ENCODE measurements at places on chromosomes 5 and 9.

DNA sequence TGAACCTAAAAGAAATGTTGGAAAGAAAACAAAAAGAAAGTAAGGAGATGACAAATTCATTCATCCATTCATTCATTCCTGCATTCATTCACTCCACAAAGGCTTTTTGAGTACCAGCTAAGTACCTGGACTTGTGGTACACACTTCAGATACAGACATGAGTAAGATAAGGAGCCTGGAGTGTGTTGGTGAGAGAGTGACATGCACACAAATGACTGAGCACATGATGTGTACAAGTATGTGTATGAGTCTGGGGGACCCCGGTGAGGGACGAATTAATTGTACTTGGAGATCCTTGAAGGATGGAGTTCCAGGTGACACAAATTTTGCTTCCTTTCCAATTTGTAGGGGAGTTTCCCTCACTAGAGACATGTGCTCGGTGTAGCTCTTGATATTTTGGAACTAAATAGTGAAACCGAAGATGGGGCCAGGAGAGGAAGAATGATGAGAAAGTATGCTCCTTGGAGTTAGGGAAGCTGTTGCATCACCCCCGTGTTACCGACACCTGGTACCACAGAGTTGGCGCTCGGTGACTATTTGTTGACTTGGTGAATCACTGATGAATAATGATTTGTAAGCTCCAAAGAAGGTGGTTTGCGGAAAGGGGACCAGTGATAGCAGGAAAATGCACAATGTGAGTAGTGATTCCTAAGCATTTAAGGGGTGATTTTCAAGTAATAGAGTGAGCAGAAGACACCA lies 509.8 kb downstream of the CCDC171 start:
- no peak for DNase-seq

GRCh38 chr9:92463984-92464383 lies 18.3 kb downstream of the ASPN start:
- DNase-seq = no peak

GRCh38 chr5:167616043-167616890 lies 675.2 kb upstream of the WWC1 start:
- DNase-seq = no peak

DNA sequence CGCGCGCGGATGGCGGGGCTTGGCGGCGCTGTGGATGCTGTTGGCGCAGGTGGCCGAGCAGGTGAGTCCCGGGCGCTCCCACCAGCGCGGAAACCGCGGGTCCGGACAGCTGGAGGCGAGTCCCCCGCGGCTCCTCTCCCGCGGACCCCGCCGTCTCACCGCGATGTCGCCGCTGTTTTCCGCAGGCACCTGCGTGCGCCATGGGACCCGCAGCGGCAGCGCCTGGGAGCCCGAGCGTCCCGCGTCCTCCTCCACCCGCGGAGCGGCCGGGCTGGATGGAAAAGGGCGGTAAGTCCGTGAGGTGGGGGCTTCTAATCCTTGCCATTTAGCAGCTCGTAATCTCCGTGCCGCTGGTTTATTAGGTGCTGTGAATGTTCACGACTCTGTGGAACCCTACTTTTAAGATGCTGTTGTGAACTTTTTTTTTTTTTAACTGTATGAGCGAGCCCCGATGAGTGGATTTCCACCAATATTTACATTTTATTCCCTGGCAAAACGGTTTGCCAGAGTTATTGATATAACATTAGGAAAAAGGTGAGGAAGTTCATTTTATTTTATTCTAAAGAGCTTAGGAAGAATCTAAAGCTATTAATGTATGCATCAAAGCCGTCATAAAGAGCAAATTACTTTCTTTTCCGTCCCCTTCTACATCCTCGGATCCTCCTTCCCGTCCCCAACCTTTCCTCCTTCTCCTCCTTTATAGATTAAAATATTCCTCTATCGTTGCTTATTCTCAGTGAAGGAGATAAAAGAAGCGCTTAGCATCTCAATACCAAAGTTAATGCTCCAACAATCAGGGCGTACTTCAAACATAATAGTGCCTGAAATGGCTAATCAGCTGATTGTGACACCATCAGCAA lies 579 bp downstream of the ADAMTS16 start:
- DNase-seq = no peak

GRCh38 chr5:118303296-118303695 lies 685.1 kb downstream of the DTWD2 start:
- no peak for DNase-seq

DNA sequence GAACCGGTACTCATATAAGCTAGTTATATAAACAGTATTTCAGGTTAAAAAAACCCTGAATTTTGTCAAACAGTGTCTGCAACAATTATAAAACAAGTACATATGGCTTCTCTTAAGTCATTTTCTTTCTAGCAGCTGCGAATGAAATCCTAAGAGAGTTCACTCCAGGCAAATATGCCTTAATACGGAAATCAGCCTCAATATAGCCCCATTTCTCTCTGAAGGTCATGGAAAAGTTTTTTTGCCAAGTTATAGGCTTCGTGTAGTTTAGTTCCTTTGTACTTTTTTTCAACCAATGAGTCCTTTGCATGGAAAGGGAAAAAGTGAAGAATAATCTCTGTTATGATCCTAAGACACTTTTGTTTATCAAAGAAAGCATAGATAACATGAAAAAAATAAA lies 848.0 kb upstream of the ACO1 start:
- no peak for DNase-seq

DNA sequence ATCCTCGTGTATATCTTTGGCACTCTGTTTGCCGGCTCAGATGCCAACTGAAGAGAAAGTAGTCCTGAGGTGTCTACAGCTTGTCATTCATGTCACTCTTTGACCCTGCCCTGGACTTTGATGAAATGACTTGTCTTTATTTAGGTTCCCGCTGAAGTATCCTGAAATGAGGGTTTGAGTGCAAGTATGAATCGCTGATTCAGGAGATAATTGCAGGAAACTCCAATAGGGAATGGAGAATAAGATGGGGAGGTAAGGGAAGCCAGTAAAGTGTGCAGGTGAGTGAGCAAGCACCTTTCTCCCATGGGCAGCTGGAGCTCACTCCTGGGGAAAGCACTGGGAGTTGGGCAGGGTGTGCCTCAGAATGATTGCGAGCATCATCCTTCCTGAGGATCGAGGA lies 50.3 kb upstream of the ZFR start:
- no peak for DNase-seq

GRCh38 chr9:97830884-97831829 lies 21.9 kb upstream of the FOXE1 start:
- DNase-seq = no peak

DNA sequence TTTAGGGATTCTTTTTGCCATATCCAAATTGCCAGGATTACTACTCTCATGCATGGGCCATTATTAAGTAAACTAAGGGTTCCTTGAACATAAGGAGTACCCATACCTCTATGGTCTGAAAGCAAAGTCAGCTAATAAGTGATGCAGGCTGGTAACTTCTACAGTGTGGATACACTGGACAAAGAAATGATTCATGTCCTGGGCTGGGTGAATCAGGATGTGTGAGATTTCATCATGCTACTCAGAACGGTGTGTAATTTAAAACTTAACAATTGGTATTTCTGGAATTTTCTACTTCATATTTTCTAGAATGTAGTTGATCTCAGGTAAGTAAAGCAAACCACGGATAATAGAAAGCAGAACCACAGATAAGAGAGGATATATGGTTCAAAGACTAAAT lies 428.8 kb downstream of the CHSY3 start:
- DNase-seq = no peak

DNA sequence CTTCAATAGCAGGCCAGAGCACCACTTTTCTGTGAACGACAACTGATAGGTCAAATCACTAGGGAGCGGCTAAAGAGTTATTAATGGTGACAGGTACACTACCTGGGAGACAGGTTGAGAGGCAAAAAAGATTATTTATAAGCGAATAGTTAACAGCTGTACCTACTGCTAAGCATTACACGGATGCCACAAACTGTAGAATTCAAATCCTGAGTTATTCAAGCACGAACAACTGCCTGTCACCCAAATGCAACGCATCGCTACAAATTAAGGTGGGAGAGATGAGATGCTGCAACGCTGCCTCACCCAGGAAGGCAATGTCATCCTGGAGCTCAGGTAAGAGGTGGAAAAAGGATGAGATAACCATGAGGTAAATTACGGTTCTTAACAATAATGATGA lies 342.9 kb downstream of the BNC2 start:
- no peak for DNase-seq

DNA sequence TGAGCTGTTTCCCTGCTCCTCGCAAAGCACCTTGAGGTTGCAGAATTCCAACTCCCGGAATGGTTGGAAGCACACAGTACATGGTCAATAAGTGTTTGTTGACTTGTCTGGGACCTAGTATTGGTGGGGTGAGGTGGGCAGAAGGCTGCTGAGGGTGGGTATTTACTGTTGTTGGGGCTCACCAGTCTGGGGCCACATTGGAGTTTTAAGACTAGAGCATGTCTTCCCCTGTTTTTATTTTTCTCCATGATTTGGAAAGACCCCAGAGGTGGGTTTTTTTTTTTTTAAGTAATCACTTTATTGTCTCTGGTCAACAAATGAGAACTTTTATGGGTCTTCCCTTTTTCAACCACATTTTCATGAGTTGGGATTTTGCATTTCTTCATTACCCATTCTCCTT lies 55.1 kb downstream of the IRF1 start:
- DNase-seq = no peak

- DNase-seq = peak; percentile 50
Measured at GRCh38 chr5:111742177-111742994, 14.6 kb downstream of the NREP start.

DNA sequence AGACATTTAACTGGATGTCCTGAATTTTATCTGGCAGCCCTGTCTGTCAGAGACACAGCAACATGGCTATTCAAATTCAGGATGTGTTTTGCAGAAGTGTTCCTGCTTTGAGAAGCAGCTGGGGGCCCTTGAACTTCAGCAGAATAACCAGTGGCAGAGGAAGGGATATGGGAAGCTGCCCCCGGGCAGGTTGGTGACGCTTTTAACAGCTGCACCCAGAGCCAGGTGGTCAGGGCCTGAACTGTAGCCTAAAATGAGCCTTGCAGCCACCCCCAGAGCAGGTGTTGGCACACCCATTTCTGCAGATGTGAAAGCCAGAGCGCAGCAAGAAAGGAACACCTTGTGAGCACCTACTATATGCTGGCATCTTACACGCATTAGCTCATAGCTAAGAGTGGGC lies 128.7 kb upstream of the BOD1 start:
- no peak for DNase-seq

DNA sequence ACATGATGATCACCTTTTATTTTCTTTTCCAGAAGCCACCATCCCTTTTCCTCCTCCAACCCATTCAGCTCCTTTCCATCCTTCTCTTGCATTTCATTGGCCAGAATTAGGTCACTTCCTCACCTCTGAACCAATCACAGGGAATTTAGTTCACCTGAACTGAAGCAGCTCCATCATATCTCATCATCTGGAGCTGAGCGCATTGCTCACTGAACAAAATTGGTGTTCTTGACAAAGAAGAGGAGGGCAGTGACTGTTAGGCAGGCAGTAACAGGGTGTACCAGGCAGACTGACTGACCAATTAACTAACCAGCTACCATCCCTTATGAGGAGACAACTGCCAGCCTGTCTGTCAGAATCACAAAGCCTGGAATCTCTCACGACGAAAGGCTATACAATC lies 1.8 kb upstream of the ZNF354A start:
- DNase-seq = no peak

- DNase-seq = no peak
Measured at GRCh38 chr5:88269222-88269771, 652 bp upstream of the TMEM161B start.

GRCh38 chr5:173772384-173773059 lies 115.6 kb upstream of the CPEB4 start:
- DNase-seq = no peak

DNA sequence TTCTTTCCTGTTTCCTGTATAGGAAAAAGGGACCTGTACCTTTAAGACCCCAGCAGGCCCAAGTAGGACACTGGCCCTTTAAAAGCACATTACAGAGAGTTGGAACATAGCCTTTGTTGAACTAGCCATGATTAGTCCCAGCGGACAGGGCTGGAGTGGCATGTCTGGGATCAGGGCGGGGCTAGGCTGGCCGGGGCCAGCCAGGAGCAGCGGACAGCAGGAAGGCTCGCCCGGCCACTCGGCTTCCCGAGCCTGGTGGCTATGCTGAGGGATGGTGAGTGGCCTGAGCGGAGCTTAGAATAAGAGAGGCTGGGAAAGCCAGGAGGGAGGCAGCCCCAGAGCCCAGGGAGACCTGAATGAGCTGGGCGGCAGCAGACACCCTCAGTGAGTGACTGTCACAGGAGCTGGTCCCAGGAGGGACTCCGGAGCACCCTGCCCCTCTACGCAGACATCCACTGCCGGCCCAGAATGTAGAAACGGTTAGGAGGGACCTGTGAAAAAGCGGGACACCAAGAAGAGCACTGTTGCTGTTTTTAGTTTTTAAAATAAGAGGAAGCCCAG lies 92.1 kb downstream of the DAB2IP start:
- DNase-seq = peak; percentile 92

- peak; percentile 35 for DNase-seq
Measured at GRCh38 chr5:153964880-153965645, 73.6 kb downstream of the FAM114A2 start.

DNA sequence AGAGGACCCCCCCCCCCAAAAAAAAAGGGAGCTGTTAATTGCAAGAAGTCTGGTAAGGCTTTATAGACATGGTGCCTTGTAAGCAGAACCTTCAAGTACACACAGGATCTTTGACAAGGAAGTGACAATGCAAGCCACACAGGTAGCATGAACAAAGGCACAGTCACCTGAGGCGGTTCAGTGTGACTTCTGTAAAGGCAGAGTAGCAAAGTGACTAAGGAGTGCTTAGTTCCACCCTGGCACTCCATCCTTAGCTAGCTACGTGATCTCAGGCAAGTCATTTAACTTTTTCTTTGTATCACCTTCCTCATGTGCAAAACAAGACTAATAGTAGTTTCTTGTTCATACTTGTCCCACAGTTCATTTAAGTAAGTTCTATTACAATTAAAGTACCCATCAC lies 282.0 kb downstream of the PRELID2 start:
- DNase-seq = no peak

GRCh38 chr9:122991370-122991830 lies 42.1 kb upstream of the GPR21 start:
- no peak for DNase-seq

DNA sequence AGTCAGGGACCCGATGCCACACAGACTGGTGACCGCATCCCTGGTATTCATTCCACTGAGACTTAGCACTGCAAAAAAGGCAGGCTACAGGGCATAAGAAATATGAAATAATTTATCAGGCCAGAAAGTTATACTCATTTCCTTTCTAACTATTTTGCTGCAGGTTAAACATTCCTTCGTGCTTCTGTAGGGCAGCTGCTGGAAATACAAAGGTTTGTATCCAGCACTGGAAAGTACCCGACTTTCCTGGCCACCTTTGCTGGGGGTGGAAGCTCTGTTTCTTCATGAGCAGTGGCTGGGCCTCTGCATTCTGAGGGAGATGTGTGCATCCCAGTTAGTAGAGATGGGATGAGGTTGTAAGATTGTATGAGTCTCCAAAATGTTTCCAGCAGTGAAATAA lies 478.6 kb upstream of the WWC1 start:
- DNase-seq = no peak

DNA sequence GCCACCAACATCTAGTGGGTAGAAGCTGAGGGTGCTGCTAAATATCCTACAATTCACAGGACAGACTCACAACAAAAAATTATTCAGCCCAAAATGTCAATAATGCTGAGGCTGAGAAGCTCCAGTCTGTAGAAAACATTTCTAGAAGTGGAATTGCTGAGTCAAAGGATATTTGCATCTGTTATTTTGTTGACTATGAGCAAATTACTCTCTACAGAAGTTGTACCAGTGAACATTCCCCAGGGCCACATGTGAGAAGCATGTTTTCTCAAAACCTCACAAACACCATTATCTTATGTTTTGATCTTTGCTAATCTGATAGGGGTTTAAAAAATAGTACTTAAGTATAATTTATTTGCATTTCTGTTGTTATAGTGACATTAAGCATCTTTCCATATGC lies 15.4 kb downstream of the ITK start:
- DNase-seq = no peak
